ENCODE measurements at places on chromosomes 12 and 14. TPM values are rescaled to one million over a fixed set of nuclear protein-coding genes. Genes with fewer than 3 reads are reported as not detected.

PRB2 gene
- total RNA-seq, result not detected

POTEM gene
- total RNA-seq, result not detected

LALBA gene
- not detected for total RNA-seq

KRT71 gene
- not detected for total RNA-seq

SCAF11 gene
- 232 TPM for total RNA-seq

DDX47 gene
- total RNA-seq, result 114 TPM

PTPRR gene
- 0.91 TPM for total RNA-seq

FITM1 gene
- 2.3 TPM for total RNA-seq

C12orf43 gene
- 16.0 TPM for total RNA-seq

CPNE6 gene
- not detected for total RNA-seq

NAV3 gene
- not detected for total RNA-seq

RNASE4 gene
- total RNA-seq, result not detected

MEG3 gene
- total RNA-seq, result 1.0 TPM

MMP17 gene
- 1.7 TPM for total RNA-seq

ANKLE2 gene
- total RNA-seq, result 67.3 TPM

MANSC1 gene
- total RNA-seq, result 0.05 TPM

GLIPR1L2 gene
- 1.7 TPM for total RNA-seq

RNASE11 gene
- not detected for total RNA-seq

CD163L1 gene
- not detected for total RNA-seq

PSMD9 gene
- 32.0 TPM for total RNA-seq

KRT72 gene
- 136 TPM for total RNA-seq

PTPN11 gene
- 63.8 TPM for total RNA-seq

TMEM63C gene
- total RNA-seq, result 2.1 TPM

DLGAP5 gene
- total RNA-seq, result 0.15 TPM

TAPBPL gene
- 51.4 TPM for total RNA-seq

A2M gene
- total RNA-seq, result 0.08 TPM

GLT1D1 gene
- total RNA-seq, result 3.2 TPM

GPRC5D gene
- 5.5 TPM for total RNA-seq

NGB gene
- total RNA-seq, result not detected

FAM90A1 gene
- total RNA-seq, result not detected

GALNT6 gene
- total RNA-seq, result 19.3 TPM

LRTM2 gene
- total RNA-seq, result not detected

ERBB3 gene
- not detected for total RNA-seq

RPGRIP1 gene
- total RNA-seq, result 0.68 TPM

RNF212B gene
- total RNA-seq, result not detected

TMEM253 gene
- not detected for total RNA-seq

KLRK1 gene
- total RNA-seq, result 515 TPM

Measured in natural killer cell (primary cell).